ENCODE measurements at places on chromosomes 12 and 14.

GRCh38 chr14:105974902-105975301, 448.5 kb downstream of the TMEM121 start:
- DNase-seq: no peak

GRCh38 chr14:51901475-51902024, 41.1 kb downstream of the GNG2 start:
- DNase-seq: no peak

DNA sequence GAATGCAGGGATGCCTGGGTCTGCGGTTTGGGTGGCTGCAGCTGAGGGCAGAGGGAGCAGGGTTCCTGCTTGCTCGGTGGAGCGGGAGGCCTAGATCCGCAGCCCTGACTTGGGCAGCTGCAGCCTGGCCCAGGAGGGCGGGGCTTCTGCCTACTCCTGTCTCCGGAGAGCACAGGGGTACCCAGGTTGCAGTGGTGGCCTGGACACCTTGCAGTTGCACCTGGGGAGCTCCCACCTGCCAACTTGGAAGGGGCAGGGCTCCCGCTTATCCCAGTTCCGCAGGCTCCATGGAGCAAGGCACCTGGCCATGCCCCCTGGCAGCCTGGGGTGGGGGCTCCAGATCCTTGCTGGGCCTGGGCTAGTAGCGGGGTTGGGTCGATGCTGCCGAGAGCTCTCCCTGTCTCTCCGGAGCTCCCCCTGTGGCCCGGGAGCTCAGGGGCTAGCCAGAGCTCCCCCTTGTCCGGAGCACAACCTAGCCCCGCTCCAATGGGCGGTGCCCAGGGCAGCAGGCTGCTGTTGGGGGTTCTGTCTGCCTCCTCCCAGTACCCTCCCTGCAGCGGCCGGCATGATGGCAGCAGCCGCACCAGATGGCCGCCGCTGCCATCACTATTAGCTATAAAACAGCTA, 136.4 kb downstream of the PTPRR start:
- DNase-seq: no peak

- peak; percentile 14 for DNase-seq
Observed at GRCh38 chr12:98823012-98823411, 177.9 kb downstream of the APAF1 start.

- DNase-seq: no peak
Observed at GRCh38 chr14:32327255-32327961, 1.7 kb upstream of the AKAP6 start.

GRCh38 chr12:71795901-71796300, 41.2 kb downstream of the RAB21 start:
- peak; percentile 10 for DNase-seq

- DNase-seq: no peak
Observed at GRCh38 chr12:15956413-15957185, 45.5 kb downstream of the DERA start.

DNA sequence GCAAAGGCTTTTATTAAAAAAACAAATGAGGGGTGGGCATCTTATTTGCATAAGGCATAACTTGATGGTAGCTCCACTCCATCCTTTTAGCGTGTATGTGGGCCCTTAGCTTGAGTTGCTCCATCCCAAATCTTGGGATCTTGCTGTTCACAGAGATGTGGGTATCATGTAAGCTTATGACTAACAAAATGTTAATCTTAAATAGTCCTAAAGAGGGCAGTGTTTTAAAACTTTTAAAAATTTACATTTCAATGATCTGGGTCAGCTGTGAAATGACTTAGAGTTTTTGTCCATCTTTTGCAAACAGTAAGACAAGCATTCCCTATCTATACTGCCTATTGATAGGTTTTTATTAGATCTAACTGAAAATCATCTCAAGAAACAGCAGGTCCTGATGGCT, 86.0 kb downstream of the SLCO1A2 start:
- peak; percentile 34 for DNase-seq

DNA sequence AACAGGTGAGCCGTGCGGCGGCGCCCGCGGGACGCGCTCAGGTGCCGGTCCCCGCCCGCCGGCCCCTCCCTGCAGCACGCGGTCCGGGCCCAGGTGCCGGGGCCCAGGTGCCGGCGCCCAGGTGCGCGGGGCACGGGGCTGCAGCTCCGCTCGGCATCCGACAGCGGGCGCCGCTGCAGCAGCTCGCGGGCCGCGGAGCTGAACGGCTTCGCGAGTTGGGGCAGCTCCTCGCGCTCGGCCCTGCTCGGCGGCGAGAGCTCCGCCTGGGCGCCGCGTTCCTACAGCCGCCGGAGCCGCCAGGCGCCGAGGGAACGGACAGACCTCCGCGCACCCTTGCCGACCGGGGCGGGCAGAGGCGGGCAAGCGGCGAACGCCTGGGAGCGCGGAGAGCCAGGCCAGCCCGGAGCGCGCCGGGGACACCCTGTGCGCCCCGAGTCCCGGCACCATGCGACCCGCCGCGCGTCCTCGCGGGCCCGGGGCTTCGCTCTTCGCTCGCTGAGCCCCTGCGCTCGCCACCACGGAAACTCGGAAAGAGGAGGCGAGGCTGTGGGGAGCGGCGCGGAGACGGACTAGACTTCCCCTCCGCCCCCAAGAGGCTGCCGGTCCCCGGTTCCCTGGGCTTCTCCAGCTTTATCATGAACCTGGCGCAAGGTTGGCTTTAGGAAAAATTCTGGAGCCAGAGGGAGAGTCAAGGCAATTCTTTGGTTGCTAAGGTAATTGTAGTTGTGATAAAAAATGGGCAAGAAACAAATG, at the start of gene RGS6:
TSS of gene RGS6 (plus strand) at position 201 of the 753 bp plus-strand sequence.
- DNase-seq: peak; percentile 30

DNA sequence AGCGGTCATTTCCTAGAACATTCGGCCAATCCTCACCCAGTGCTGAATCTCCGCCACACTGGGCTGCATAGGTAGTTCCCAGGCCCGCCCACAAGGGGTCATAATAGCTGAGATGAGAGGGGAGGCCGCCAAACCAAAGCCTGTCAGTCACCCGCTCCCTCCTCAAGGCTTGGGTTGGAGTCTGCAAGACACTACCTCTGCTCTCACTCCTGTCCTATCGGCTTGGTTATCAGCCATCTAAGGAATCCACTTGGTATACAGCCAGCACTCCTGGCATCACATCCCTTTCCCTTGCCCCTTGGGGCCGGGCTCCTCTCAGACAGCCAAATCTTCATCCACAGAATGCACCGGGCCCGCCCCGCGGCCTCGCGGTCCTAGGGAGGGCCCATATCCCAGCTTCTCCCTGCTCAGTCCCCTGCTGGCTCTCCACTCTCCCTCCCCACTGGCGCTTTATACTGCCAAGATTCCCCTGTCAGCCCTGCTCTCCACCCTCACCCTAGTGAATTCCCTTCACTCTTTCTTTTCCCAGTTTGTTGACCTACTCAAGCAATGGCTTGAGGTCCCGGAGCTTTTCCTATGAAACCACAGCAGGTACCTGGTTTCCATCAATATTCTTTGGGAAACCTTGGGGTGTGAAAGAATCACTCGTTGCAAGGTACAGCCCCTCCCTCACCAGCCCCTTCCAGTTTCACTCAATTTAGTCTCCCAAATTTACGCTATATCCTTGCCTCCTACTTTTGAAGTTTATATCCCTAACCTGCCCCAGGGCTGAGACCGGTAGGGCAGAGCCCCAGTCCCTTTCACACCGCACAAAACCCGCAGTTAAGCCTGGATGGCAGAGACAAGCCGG, 1.4 kb downstream of the IFFO1 start:
- DNase-seq: peak; percentile 89

GRCh38 chr14:75578102-75578785, at the start of gene FLVCR2:
TSS of gene FLVCR2 (plus strand) at chr14:75578620. CDS start at chr14:75578973, 353 bp downstream.
- DNase-seq: peak; percentile 75

DNA sequence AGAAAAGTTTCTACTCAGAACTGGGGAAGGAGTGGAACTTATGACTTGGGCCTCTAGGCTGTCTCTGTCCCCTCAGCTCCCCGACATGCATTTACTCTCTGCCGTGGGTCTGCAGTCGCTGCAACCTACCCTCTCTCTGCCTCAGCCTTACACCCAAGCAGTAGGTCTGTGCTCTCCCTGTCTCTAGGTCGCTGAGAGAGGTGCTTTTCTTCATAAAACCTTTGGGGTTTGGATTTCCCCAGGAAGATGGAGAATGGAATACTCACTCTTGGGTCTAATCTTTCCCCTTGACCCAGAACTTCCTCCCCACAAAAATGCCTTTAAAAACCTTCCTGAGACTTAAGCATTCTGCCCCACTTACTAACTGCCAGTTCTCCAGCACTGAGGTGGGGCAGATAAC, 12.9 kb downstream of the GPR84 start:
- no peak for DNase-seq

DNA sequence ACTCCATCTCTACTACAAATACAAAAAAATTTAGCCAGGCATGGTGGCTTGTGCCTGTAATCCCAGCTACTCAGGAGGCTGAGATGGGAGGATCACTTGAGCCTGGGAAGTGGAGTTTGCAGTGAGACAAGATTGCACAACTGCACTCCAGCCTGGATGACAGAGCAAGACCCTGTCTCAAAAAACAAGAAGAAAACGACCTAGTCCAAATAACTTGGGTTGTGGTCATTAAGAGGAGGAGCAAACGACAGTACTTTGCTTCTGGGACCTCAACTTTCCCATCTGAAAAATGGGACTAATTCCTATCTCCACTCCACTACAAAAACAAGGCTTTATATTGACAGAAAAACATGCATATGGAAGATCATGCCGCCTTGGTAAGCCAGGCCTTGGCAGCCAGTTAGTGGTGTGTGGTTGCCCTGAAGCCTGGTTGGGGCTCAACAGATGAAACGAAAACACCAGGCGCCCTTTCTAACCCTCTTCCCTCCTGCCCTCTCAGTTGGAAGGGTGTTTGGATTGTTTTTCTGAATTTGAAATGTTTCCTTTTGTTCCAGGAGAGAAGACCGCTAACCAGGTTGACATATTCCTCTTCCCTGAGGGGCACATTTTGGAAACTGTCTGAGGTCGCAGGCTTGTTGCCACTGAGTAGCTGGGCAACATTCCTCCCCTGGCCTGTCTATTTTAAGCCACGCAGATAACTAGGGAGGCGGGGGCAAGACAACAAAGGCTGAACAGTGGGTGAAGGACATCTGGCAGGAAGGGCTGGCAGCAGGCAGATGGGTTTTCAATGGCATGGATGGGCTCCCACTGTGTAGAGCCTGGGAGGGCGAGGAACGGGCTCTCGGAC, 13.7 kb upstream of the VPS37B start:
- DNase-seq: no peak

- no peak for DNase-seq
Observed at GRCh38 chr12:128969480-128970055, 116.3 kb downstream of the GLT1D1 start.

DNA sequence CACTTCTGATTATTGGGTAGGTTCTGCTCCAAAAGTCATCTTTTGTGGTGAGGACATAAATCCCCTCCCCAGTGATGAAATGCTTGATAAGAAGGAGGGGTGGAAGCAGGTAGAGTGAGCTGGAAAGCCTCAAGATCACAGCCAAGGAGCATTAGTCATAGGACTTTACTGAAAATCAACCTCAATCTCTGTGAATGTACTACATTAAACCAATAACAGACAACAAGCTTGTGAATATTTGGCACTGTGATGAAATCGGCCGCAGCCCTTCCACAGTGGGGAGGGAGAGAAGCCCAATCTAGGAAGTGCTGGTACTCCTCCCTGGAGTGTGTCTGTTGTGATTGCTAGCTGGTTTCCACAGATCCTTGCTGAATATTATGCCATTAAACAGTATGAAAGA, 41.2 kb upstream of the PTCSC3 start:
- DNase-seq: no peak

- DNase-seq: peak; percentile 3
Observed at GRCh38 chr14:57982804-57983634, 117.1 kb upstream of the SLC35F4 start.

GRCh38 chr14:69044965-69045555, 66.0 kb upstream of the ACTN1 start:
- DNase-seq: peak; percentile 79

DNA sequence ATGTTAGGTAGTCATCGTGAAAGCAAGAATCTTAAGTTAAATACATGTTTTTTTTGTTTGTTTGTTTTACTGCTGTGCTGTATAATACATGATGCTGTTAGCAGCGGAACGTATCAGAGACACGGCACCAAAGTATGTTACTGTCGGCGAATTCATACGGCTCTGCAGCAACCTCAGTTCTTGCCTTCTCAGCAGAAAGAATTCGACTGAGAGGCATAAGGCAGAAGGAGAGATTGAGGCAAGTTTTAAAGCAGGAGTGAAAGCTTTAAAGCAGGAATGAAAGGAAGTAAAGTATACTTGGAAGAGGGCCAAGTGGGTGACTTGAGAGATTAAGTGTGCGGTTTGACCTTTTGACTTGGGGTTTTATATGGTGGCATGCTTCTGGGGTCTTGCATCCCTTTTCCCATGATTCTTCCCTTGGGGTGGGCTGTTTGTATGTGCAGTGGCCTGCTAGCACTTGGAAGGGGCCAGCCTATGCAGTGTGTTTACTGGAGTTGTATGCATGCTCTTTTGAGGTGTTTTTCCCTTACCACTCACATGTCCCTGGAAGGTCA, 23.7 kb downstream of the LEMD3 start:
- no peak for DNase-seq

DNA sequence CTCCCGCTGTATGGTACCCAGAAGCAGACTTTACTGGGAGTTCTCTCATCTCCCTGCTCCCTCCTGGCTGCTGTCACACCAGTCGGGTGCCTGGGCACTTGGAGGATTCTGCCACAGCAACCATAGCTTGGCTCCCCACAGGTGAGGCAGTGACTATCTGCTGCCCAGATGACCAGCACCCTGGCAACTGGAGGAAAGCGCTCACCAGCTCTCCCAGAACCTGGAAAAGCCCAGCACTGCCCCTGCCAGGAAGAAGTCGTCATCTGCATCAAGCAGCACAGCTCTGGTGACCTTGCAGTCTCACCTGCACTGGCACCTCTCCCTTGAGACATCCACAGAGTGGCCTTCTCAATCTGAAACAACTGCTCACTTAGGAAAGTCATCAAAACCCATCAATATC, 31.9 kb upstream of the TC2N start:
- DNase-seq: no peak

DNA sequence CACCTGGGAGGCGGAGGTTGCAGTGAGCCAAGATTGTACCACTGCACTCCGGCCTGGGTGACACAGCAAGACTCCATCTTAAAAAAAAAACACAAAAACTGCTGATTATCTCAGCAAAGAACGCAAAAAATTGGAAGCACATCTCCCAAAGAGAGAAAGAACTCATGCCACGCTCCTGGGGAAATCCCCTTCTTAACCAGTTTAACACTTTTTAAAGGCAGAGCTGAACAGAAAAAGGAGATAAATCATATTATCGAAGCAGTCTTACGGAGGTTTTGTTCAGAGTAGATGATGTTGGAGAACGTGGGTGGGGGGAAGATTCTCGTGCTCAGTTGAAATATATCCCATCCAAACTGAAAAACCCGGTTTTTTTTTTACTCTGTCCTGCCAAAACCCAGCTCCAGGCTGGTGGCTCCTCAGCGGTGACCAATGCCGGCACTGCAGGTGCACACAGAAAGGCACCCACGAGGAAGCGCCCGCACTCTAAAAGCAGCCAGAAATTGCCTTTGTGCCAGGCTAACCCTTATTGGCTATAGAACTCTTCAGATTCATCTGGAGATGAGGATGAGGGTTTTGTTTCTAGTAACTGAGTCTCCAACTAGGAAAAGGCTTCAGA, 100.2 kb upstream of the PARP11 start:
- no peak for DNase-seq
